ENCODE measurements at places on chromosomes 1 and 21. TPM values are rescaled to one million over a fixed set of nuclear protein-coding genes. Genes with fewer than 3 reads are reported as not detected.

DNA sequence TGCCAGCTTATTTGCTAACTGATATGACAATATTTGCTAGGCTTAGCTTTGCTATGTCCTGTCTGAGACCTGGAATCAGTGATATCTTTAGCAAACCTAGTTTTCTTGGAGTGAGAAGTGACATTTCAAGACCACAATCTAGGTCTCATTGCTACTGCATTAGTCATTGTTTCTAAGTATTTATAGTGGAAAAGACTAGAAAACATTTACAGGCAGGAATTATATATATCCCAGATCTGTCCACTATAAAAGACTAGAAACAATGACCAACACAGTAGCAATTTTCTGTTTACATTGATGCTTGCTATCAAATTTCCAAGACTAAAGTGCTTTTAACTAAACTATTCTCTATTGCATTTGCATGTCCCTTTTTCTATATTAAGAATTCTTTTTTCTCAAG lies 5.0 kb upstream of the RGS18 start:
- no peak for DNase-seq

DNA sequence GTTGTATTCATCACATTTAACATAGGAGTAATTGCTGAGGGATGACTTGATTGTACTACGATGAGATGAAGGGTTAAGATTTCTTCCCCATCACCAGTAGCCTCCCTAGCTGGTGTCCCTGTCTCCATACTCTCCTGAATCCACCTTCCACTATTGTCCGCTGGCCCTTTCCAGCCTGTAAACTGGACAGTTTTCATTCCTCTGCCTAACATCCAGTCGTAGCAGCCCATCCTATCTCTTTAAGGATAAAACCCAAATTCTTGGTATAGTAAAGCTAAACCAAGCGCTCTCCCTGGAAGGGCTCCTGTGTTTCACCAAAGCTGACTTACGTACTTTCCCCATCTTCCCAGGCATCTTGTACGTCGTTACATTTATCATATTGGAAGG lies 670 bp downstream of the COX20 start:
- no peak for DNase-seq

DNA sequence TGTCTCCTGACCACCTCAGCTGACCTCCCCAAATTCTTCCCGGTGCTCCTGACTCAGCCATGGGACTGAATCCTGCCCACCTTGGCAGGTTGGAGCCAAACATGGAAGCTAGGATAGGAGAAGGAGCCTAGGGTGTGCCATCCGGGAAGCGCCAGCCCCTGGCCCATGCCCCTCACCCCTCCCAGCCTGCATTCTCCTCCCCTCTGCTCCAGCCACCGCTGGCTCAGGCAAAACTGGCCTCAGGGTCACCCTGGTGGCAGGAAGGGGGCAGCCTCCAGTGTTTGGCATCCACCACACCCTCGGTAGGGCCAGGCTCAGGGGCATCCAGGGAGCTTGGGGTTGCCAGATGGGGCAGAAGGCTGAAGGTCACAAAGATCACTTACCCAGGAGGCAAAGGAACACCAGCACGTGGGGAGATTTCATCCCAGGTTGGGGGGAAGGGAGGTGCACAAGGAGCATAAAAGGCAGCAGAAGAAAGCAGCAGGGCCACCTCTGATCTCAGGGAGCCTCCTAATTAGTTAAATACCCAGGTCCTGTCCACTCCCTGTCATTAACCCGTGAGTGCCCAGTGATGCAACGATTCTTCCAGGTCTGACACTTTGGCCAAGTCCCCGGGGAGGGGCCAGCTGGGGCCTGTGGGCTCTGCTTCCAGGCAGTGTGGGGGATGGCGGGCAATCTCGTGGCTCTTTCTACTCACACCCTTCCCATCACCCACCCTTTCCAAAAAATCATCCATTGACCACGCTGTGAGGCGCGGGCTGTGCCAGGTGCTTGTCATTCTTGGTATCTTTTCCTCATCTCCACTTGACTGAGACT lies at the start of gene PLA2G2E:
PLA2G2E (minus strand) TSS at position 481 of the 816 bp plus-strand sequence; CDS start at position 423, 58 bp downstream.
- no peak for DNase-seq

DNA sequence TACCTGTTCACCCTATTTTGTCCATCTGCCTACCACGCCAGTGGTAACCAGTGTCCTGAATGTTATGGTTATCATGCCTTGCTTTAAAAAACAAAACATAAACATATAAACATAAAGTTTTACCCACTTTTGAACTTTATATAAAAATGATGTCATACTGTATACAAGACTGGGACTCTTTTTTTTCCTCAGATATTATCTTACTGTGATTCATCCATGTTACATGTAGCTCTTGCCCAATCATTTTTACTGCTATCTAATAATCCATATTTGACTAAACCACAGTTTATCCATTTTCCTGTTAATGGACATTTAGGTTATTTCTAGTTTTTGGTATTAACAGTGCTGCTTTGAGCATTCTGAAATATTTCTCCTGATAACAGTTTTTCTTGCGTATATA lies 78.8 kb downstream of the GPR161 start:
- no peak for DNase-seq

DNA sequence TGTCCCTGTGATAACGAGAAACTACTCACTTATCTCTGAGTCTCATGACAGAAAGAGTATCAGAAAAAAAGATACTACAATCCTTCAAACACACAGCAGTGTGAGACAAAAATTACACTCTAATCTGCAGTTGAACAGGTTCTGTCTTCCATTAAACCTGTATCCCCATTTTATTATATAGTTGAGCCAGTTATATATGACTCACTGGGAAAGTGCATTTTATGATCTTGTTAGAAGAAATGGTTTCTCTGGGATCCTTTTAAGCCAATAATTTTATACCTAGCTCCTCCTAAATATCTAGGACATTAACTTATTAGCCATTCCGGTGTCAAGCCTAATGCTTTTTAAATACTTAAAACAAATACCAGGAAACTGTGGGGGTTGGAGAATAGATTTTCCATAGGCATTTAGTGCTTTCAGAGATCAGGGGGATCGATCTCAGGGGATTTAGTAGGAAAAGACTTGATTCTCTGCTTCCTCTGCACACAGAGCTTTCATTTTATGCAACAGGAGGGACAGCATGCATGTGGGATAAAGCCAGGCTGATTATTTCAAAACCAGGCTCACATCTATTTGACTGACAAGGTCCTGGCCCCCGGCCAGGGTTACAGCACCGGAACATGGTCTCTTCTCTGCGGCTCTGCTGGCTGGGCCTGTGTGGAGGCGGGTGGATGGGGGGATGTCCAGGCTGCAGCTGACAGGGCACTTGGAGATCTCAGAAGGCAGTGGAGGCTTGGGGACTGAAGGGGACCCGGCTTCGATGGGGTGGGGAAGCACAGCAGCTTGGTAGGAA lies 310.6 kb downstream of the DISC1 start:
- no peak for DNase-seq

DNA sequence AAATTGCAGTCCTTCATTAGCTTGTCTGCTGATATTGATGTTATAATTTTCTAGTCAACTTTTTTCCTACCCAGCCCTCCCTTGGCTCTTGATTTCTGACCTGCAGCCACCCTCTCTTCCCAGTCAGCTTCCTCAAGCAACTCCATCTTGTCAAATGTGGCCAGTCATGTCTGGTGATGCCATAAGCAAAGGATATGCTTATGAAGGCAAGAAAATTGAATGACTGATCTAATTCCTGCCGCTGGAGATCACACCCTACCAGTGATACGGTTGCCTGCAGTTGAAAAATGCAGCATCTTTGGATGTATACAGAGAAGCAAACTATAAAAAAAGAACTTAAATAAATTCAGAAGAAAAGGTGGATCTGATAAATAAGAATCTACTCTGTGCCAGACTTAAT lies 297.1 kb upstream of the DAB1 start:
- DNase-seq: no peak

- no peak for DNase-seq
Measured at GRCh38 chr1:68624233-68624632, 127.4 kb upstream of the DEPDC1 start.

The DNALI1 gene
- 11.5 TPM for total RNA-seq

The MGST3 gene
- 142 TPM for total RNA-seq

The PRAMEF26 gene
- not detected for total RNA-seq

All from sciatic nerve (tissue), 2 donors.